ENCODE measurements at places on chromosomes 7 and 10.

- H3K36me3 ChIP-seq: no peaks in the 10 kb centered on the region
- no peak for DNase-seq
- H3K4me1 ChIP-seq: peaks cover 22% of the 10 kb centered on the region
- no peaks in the 10 kb centered on the region for H3K27me3 ChIP-seq
- peak overlapping the region; percentile 3 for H3K27ac ChIP-seq
- no peak overlapping the region for H3K4me3 ChIP-seq
These were observed 11.1 kb upstream of the CALML5 start for GRCh38 chr10:5510281-5511072.

DNA sequence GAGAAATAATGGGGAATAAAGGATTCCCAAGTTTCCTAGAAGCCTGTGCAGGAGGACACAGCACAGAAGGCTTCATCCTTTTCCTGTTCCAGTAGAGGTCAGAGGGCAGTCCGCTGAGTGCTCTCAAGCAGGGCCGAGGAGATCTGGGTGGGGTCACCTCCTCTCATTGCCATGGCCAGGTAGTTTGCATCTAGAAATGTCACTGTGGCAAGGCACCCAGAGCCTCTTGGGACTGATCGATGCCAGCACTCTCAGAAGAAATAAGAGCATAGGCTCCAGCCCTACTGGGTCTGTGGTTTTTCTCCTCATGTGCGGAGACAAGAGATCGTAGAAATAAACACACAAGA is 7.9 kb downstream of the NUB1 start:
- H3K4me3 ChIP-seq: no peak overlapping the region
- H3K27me3 ChIP-seq: no peaks in the 10 kb centered on the region
- peak overlapping the region; percentile 54 for H3K27ac ChIP-seq
- no peaks in the 10 kb centered on the region for H3K36me3 ChIP-seq

GRCh38 chr10:51894771-51895578 is 195.6 kb upstream of the CSTF2T start:
- DNase-seq: peak; percentile 22
- peak overlapping the region; percentile 75 for H3K27ac ChIP-seq
- H3K27me3 ChIP-seq: no peaks in the 10 kb centered on the region

DNA sequence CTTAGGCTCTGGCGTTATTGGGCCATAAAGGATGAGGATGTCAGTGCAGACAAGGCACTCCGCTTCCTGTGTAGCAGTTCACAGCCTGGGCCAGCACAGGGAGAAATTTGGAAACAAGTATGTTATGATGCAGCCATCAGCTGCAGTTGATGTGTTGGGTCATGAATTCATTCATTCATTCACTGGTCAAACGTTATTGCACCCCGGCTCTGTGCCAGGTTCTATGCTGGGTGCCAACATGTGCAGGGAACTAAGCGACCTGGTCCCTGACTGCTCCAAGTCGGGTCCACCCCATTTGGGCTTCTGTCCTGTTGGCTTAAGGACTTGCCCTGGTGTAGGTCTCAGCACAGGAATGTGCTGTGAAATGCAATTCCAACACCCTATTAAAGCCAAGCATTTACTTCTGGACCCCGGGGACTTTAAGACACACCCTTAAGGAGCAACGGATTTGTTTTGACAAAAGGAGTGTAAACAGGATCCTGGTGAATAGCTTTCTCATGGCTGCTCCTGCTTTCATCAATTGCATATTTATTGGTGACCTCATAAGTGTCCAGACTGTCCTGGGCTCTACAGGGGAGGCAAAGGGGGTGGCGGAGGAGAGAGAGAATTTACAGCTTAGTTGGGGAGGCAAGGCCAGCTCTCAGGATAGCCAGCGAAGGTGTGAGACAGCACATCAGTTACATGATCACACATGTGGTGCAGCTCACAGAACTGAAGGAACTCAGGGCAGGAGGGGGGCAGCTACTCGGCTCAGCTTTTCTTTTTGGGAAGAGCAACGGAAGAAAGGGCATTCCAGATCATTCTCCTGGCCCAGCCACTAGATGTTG is 158.6 kb downstream of the GRK5 start:
- no peaks in the 10 kb centered on the region for H3K36me3 ChIP-seq
- peaks cover 28% of the 10 kb centered on the region for H3K4me1 ChIP-seq
- no peaks in the 10 kb centered on the region for H3K27me3 ChIP-seq
